Muscle of leg (tissue), 16 donors: ENCODE measurements at places on chromosomes 5 and 9.

DNA sequence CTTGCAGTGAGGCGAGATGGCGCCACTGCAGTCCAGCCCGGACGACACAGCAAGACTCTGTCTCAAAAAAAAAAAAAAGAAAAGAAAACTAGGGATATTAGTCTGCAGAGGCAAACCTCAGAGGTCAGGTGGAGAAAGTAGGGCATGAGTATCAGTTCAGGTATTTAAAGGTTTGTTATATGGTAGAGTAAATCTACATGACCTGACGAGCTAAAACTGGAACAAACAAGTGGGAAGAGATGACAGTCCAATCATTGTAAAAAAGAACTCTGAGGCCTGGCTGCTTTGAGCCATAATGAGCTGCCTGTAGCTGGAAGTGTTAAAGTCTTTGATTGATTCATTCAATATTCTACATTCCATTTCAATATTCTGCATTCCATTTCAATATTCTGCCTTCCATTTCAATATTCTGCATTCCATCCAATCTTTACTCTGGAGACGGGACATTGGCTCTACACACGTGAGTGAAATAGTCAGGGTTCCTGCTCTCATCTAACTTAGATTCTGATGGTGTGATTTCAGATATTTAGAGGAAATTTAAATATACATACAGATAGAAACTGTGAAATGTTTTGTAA, 28.9 kb upstream of the GRAMD2B start:
- no peak overlapping the region for H3K4me3 ChIP-seq
- no peaks in the 10 kb centered on the region for H3K4me1 ChIP-seq
- no peak overlapping the region for H3K27ac ChIP-seq
- no peaks in the 10 kb centered on the region for H3K36me3 ChIP-seq

- no peaks in the 10 kb centered on the region for H3K36me3 ChIP-seq
- H3K4me3 ChIP-seq: no peak overlapping the region
- no peaks in the 10 kb centered on the region for H3K27me3 ChIP-seq
Observed at GRCh38 chr5:172003746-172004145, 2.7 kb downstream of the FBXW11 start.

GRCh38 chr9:136497916-136498695, 15.3 kb upstream of the SEC16A start:
- H3K27ac ChIP-seq: no peak overlapping the region
- H3K36me3 ChIP-seq: peaks cover 84% of the 10 kb centered on the region
- H3K4me1 ChIP-seq: peaks cover 6% of the 10 kb centered on the region

GRCh38 chr5:38071831-38072694, 186.3 kb upstream of the EGFLAM start:
- no peaks in the 10 kb centered on the region for H3K36me3 ChIP-seq
- H3K4me3 ChIP-seq: no peak overlapping the region
- no peaks in the 10 kb centered on the region for H3K27me3 ChIP-seq
- peak; percentile 79 for DNase-seq
- H3K4me1 ChIP-seq: peaks cover 4% of the 10 kb centered on the region
- H3K27ac ChIP-seq: no peak overlapping the region

GRCh38 chr5:112883192-112883591, 22.1 kb downstream of the SRP19 start:
- H3K4me1 ChIP-seq: peaks cover 5% of the 10 kb centered on the region
- H3K27ac ChIP-seq: no peak overlapping the region
- peaks cover 48% of the 10 kb centered on the region for H3K36me3 ChIP-seq
- H3K27me3 ChIP-seq: no peaks in the 10 kb centered on the region

GRCh38 chr5:136018814-136019783, 9.7 kb upstream of the TGFBI start:
- H3K4me1 ChIP-seq: peaks cover 47% of the 10 kb centered on the region
- H3K27ac ChIP-seq: peak overlapping the region; percentile 86
- peak; percentile 99 for DNase-seq
- H3K27me3 ChIP-seq: no peaks in the 10 kb centered on the region
- H3K36me3 ChIP-seq: no peaks in the 10 kb centered on the region

DNA sequence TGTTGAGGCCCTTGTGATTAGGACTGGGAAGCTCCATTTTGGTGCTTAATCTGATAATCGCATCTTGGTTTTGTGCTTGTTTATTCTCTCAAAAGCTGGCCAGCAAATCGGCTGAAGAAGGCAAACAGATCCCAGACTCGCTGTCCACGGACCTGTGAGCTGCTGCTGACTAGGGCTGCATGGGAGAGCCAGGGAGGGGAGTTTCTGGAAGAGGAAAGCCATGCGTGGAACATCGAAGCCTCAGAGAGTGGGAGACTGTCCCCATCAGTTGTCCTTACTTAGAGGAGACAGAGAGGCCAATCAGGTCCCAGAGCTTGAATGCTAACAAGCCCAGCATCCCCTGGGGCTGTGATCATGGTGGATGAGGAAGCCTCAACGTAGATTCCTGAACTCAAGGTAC, 23.0 kb upstream of the FOXI1 start:
- DNase-seq: no peak
- H3K27me3 ChIP-seq: no peaks in the 10 kb centered on the region
- H3K36me3 ChIP-seq: no peaks in the 10 kb centered on the region

DNA sequence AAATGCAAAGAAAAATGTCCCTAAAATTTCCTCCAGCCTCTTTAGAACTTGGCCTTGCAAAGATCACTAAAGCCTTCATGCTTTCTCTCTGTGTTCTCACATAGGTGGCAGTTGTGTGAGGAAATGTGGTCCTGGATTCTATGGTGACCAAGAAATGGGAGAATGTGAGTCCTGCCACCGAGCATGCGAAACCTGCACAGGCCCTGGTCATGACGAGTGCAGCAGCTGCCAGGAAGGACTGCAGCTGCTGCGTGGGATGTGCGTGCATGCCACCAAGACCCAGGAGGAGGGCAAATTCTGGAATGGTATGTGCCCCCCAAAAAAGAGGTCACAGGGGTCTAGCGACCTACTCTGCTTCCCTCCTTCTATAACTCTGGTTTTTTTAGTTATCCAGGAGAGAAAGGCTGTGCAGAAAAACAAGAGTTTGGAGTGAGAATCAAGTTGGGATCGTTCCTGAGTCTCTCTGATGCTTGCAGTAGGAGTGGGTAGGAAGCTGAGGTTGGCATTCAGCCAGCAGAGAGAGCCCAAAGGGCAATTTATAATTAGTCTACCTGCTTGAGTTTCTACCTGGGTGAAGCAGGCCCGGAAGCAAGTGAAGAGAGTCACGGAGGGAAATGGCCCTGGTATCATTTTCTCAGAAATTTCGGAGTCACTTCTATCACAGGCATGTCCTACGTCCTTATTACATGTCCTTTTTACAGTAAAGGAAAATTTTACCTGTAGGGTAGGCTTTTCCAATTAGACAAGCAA, 97.5 kb downstream of the RFK start:
- H3K27ac ChIP-seq: peak overlapping the region; percentile 88
- H3K27me3 ChIP-seq: no peaks in the 10 kb centered on the region
- peaks cover 37% of the 10 kb centered on the region for H3K4me1 ChIP-seq
- H3K36me3 ChIP-seq: no peaks in the 10 kb centered on the region
- peak; percentile 22 for DNase-seq

- no peak overlapping the region for H3K4me3 ChIP-seq
- no peaks in the 10 kb centered on the region for H3K4me1 ChIP-seq
- H3K27ac ChIP-seq: no peak overlapping the region
- no peaks in the 10 kb centered on the region for H3K27me3 ChIP-seq
Observed at GRCh38 chr9:118761016-118761790, 608.0 kb downstream of the BRINP1 start.

- peaks cover 3% of the 10 kb centered on the region for H3K27me3 ChIP-seq
- no peak for DNase-seq
- no peak overlapping the region for H3K27ac ChIP-seq
- no peak overlapping the region for H3K4me3 ChIP-seq
Observed at GRCh38 chr5:133599600-133599999, 12.7 kb downstream of the FSTL4 start.

DNA sequence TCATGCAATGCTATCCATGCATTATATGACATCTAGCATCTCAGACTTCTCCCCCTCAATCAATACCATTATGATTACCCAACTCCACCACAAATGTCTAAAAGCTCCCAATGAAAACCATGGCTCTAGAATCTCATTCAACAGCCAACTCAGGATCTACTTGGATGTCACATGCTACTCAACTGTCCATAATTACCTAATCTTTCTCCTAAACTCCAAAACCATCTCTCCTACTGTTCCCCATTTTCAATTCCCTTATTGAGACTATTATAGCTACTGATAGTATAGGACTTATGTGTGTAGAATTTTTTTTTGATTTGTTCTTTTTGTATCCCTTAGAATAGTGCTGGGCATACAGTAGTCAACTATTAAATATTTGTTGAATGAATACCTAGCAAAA, 8.2 kb upstream of the STRBP start:
- H3K27me3 ChIP-seq: no peaks in the 10 kb centered on the region
- H3K4me1 ChIP-seq: no peaks in the 10 kb centered on the region

- DNase-seq: no peak
- no peaks in the 10 kb centered on the region for H3K36me3 ChIP-seq
- peaks cover 12% of the 10 kb centered on the region for H3K4me1 ChIP-seq
- no peak overlapping the region for H3K27ac ChIP-seq
Observed at GRCh38 chr5:31783731-31784130, 144.8 kb downstream of the PDZD2 start.

DNA sequence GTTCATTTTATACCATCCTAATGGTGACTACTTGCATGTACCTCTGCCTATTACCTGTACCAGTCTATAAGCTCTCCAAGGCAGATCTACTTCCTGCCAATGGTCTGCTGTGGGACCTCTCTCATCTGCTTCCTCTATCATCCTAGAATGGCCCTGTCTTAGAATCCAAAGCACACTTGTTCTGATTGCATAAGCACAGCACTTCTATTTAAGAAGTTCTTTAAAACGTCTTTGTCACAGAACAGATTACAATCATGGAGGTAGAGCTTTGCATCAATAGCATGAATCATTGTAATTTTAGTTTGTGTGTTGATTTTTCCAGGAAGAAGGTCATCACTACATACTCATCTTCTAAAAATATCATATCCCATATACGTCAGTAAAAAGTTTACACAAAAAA, 131.8 kb upstream of the ACOT12 start:
- DNase-seq: no peak
- H3K27me3 ChIP-seq: no peaks in the 10 kb centered on the region

- no peaks in the 10 kb centered on the region for H3K36me3 ChIP-seq
- no peak overlapping the region for H3K27ac ChIP-seq
- H3K4me1 ChIP-seq: no peaks in the 10 kb centered on the region
- no peaks in the 10 kb centered on the region for H3K27me3 ChIP-seq
- H3K4me3 ChIP-seq: no peak overlapping the region
Observed at GRCh38 chr5:66553916-66554575, 42.1 kb upstream of the MAST4 start.

- no peak overlapping the region for H3K4me3 ChIP-seq
- no peaks in the 10 kb centered on the region for H3K4me1 ChIP-seq
- no peaks in the 10 kb centered on the region for H3K36me3 ChIP-seq
- no peak overlapping the region for H3K27ac ChIP-seq
- H3K27me3 ChIP-seq: no peaks in the 10 kb centered on the region
Observed at GRCh38 chr9:76419782-76420380, 25.7 kb upstream of the RFK start.

DNA sequence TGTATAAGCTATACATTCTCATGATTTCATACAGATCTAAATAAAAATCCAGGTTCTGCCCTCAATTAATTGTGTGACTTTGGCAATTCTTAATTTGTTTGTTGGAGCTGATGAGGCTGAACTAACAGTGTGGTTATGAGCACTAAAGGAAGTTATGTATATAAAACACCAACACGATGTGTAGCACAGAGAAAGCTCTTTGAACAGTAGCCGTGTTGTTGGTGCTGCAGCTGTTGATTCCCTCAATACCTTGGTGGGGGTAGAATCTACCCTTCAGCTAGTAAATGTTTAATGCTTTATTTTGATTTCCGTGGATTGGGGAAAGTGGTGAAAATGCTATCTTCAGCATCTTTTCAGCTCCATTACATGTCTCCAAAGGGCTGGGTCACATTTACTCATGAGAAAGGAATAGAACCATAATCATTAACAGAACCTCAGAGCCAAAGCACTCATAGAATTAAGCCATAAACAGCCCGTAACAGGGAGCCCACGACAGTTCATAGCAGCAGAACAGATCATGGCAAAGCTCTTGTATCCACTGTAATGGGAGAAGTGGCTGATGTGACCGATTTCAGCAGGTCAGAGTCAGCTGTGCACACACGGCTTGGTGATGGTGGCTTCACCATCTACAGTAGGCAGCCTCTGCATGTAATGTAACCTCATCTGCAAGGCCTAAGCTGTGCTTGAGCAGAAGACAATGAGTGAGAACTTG, 332.7 kb downstream of the DIRAS2 start:
- H3K27me3 ChIP-seq: no peaks in the 10 kb centered on the region
- H3K27ac ChIP-seq: no peak overlapping the region
- H3K4me3 ChIP-seq: no peak overlapping the region
- H3K36me3 ChIP-seq: no peaks in the 10 kb centered on the region

DNA sequence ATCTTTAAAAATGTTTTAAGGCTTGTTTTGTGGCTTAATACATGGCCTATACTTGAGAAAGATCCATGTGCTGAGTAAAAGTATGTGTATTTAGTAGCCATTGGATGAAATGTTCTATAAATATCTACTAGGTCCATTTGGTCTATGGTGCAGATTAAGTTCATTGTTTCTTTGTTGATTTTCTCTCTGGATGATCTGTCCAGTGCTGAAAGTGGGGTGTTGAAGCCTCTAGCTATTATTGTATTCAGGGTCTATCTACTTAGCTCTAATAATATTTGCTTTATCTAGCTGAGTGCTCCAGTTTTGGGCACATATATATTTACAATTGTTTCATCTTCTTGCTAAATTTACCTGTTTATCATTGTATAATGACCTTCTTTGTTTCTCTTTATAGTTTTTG, 272.2 kb upstream of the NR4A3 start:
- H3K27me3 ChIP-seq: no peaks in the 10 kb centered on the region
- no peak overlapping the region for H3K4me3 ChIP-seq
- no peaks in the 10 kb centered on the region for H3K4me1 ChIP-seq
- no peaks in the 10 kb centered on the region for H3K36me3 ChIP-seq
- no peak for DNase-seq

GRCh38 chr5:33973271-33973670, 11.2 kb downstream of the SLC45A2 start:
- H3K4me1 ChIP-seq: peaks cover 3% of the 10 kb centered on the region
- no peak overlapping the region for H3K4me3 ChIP-seq
- no peak overlapping the region for H3K27ac ChIP-seq
- H3K36me3 ChIP-seq: no peaks in the 10 kb centered on the region

- no peak overlapping the region for H3K27ac ChIP-seq
- no peaks in the 10 kb centered on the region for H3K27me3 ChIP-seq
- H3K4me1 ChIP-seq: no peaks in the 10 kb centered on the region
- no peaks in the 10 kb centered on the region for H3K36me3 ChIP-seq
- H3K4me3 ChIP-seq: no peak overlapping the region
Observed at GRCh38 chr9:91151718-91152095, 210.0 kb downstream of the AUH start.

GRCh38 chr5:78717674-78718584, 69.4 kb upstream of the LHFPL2 start:
- H3K4me1 ChIP-seq: peaks cover 7% of the 10 kb centered on the region
- H3K36me3 ChIP-seq: no peaks in the 10 kb centered on the region
- no peak overlapping the region for H3K27ac ChIP-seq
- no peaks in the 10 kb centered on the region for H3K27me3 ChIP-seq

DNA sequence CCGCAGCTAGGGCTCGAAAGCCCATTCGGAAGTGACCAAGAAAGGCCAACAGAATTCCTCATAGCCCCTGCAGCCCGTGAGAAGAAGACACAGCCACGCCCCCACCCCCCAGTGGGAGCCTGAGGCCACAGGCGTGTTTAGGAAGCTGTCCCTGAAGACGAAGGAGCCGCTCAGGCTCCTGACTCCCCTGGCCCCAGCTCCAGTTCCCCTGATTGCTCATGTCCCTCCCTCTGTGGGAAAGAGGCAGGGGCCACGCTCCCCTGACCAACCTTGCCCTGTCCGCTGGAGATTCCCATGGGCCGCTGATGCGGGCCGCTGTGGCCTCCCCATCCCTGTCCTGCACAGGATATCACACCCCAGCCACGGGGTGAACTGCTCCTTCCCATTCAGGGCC, 13.6 kb downstream of the ROPN1L start:
- peaks cover 24% of the 10 kb centered on the region for H3K4me1 ChIP-seq
- H3K27ac ChIP-seq: no peak overlapping the region
- no peaks in the 10 kb centered on the region for H3K36me3 ChIP-seq
- H3K4me3 ChIP-seq: no peak overlapping the region
- H3K27me3 ChIP-seq: peaks cover 8% of the 10 kb centered on the region
- no peak for DNase-seq
